Calu3 (cell line): ENCODE measurements at places on chromosomes 7 and 10. TPM values are rescaled to one million over a fixed set of nuclear protein-coding genes. Genes with fewer than 3 reads are reported as not detected.
A peak's percentile ranks its signal among the peaks of the same experiment; 100 is the strongest.

GRCh38 chr7:139455789-139456188, 27.7 kb downstream of the KLRG2 start:
- DNase-seq, result no peak

DNA sequence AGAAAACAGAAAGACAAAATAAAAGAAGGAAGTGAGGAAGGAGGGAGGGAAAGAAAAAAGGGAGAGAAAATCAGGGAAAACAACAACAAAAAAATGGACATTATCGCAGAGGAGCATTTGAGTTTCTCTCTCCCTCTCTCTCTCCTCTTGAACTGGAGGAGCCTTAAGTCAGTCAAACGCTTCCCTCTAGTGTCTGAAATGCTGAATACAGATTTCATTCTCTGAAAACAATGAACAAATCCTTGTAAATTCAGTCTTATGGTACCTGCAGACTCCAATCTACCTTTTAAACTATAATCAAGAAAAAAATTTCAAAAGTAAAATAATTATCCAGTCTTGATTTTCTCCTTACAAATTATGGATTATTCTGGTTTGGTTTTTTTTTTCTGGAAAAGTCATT, 89.2 kb upstream of the PFKP start:
- no peak for DNase-seq

DNA sequence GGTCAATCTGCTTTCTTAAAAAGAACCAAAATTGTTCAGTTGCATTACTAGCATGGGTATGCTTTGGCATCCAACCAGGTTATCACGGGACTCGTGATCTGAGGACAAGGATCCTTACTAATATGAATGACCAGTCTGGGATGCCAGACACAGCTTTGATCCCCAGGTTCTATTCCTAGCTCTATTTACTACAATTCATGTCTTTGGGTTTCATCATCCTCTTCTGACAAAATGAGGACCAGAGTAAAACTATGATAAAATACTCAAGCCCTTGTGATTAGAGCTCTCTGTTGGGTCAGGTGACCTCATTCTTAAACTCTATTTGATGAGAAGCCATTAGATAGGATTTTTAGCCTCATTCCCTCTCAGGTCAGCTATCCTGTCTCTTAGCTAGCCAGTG, 119.8 kb downstream of the SLC25A13 start:
- no peak for DNase-seq

GRCh38 chr7:73515178-73515577, 6.9 kb downstream of the BAZ1B start:
- DNase-seq, result no peak

DNA sequence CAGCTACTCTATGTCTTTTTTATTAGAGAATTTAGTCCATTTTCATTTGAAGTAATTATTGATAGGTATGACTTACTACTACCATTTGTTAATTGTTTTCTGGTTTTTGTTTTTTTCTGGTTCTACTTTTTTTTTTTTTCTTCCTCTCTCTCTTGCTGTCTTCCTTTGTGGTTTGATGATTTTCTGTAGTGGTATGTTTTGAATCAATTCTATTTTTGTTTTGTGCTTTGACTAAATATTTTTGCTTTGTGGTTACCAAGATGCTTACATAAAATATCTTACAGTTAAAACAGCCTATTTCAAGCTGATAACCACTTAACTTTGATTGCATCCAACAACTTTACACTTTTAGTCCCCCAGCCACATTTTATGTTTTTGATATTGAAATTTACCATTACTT, 3.3 kb upstream of the OR2F2 start:
- DNase-seq, result no peak

DNA sequence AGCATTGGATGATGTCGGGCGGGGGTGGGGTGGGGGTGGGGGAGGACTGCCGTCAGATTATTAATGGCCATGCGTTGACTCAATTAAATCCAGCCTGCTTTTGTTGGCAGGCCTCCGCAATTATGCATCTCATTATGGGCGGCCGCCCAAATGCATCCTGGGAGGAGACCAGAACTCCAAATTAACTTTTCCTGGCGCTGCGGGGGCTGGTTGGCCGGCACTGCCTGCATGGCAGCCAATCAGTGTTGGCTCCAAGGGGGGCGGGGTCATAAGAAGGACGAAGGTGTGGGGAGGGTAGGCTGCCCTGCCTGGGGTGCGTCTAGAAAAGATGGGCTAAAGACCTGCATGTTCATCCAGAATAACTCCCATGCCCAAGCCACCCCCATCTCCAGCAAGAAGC, 83.9 kb upstream of the PAX2 start:
- DNase-seq, result no peak

DNA sequence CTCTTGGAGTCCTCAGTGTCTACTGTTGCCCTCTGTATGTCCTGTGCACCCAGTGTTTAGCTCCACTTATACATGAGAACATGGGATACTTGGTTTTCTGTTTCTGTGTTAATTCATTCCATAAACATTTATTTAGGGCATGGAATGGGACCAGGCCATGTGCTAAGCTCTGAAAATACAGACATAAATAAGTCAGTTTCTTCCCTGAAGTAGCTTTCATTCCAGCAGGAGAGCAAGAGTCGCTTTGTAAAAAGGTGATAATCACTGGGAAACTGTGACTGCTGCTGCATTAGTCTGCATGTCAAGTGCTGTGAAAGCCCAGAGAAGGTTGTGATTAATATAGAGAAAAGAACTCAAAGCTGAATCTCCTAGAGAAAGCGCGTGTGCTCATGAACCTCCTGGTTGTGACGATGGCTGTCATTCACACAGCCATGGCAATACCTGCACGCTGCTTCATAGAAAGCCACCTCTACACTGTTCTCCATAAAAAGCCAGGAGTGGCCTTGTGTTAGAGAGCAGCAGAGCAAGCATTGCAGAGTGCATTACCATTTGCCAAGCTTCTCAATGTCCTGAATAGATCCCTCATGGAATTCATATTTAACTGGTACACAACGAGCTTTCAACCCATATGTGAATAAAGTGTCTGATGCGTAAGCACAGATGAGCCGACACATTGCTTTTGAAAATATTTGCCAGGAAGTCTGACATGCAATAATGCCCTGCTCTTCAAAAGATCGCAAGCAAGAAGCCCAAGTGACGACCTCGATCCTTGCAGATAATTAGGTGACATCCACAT, 30.6 kb upstream of the PITRM1 start:
- no peak for DNase-seq

DNA sequence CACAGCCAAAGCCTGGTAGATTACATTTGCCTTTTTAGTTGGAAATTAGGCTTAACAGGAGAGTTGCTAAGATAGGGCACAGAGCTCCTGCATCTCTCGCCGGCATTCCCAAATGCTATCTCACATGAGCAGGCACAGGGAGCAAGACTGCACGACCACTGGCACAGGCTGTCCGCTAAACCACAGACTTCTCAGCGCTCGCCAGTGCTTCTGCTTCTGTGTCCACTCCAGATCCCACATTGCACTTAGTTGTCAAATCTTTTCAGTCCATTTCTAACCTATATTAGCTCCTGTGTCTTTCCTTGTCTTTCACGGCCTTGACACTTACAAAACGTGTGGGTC, 138.9 kb downstream of the EGFR start:
- no peak for DNase-seq

GRCh38 chr7:4762121-4763055, 13.0 kb upstream of the AP5Z1 start:
- DNase-seq, result no peak

DNA sequence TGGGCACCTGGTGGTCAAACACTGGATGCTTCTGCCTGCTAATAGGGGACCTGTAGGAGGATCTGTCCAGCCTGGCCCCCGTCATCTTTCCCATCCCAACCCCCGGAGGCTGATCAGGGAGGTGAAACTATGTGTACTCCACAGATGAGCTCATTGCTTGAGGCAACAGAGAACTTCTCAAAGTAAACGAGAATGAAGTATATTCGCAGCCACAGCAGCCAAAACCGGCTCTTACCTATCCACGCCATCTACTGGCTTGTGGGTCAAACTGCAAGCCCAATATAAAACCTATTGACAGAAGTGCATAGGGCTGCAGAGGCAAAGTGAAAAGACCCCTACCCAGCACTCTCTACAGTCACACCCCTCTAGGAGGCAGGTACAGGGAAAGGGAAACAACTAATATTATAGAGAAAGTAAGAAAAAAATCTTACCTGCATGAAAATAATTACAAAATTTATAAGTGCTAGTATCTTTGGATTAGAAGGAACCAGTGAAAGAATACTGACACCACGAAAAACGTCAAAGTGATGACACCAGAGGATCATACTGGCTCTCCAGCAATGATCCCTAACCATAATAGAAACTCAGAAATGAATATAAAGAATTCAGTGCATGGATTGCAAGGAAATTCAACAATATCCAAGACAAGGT, 973.5 kb downstream of the ANKRD7 start:
- peak; percentile 41 for DNase-seq

DNA sequence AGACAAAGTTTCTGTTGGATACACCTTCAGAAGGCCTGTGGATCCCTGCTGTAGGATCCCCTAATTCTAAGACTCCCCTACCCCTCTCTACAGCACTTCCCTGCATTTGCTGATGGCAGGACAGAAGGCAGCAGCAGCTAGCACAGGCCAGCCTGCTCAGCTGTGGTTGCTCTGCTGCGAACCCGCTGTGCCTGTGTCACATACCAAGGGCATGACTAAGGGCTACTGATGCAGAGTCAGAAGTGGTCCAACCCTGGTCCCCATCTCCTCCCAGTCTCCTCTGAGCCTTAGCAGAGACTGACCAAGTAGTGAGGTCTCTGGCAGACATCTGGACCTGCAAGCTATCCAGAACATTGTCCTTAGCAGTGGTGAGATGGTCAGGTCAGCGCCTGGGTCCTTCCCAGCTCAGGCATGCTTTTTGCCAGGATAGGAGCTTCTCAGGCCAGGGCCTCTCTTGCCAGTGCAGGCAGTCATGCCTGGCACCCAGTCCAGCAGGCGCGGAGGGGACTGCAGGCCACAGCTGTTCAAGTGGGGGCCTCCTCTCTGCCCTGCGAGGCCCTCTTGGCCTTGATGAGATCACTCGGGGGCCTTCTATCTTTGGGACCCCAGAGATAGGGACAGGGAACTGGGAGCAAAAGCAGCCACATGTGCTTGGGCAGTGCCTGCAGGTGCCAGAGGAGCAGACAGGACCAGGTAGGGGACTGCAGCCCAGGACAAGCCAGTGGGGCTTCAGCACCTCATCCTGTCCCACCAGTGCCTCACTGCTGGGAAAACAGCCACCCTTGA, 146.4 kb downstream of the ZNF248 start:
- no peak for DNase-seq

- DNase-seq, result no peak
Observed at GRCh38 chr10:90743291-90743690, 114.5 kb downstream of the HTR7 start.

GRCh38 chr7:150569245-150569955, 2.2 kb downstream of the GIMAP4 start:
- DNase-seq, result no peak

DNA sequence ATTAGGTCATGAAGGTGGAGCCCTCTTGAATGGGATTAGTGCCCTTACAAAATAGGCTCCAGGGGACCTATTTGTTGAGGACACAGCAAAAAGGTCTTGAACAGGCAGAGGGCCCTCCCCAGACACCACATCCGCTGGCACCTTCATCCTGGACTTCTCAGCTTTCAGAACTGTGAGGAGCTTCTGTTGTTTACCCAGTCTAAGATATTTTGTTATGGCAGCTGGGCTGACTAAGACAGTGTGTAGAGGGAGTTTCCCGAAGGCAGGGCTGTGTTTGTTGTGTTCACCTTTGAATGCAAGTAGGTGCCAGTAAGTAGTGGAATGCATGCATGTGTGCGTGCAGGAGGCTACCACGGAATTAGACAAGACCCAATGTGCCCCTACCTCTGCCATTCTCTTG, 106.7 kb downstream of the PTPRE start:
- DNase-seq, result no peak

- no peak for DNase-seq
Observed at GRCh38 chr7:120991581-120991980, 3.1 kb downstream of the CPED1 start.

DNA sequence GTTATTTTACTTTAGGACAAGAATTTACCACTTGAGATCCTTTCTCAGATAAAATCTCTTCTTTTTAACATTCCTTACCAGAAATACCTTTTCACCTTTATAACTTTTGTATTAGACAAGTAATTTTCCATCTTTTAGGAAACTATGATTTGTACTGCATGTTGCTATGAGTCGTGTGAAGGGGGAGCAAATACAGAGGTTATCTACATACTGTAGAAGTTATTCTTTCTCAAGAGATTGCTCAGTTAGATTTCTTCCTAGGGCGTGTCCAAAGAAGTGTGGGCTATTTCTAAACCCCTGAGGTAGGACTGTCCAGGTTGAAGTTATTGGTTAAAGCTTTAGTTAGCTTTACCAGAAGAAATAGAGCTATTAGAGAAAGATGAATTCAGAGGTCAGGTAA, 30.2 kb upstream of the ARHGAP12 start:
- DNase-seq, result no peak

DNA sequence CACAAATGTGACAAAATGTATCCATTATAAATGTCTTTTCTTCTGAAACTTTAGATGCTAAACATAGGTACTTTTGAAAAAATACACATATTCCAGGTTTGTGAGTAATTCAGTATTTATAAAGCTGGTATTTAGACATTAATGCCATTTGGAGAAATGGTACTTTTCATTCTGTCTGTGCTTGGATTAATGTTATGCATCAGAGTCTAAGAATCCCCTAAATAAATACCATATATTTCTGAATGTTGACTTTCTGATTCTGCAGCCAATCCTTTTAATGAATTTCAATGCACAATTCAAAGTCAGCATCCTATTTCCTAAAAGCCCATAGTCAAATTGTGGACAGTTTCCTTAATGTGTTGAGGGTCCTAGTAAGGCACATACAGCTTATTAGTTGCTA, 145.0 kb downstream of the DKK1 start:
- no peak for DNase-seq

DNA sequence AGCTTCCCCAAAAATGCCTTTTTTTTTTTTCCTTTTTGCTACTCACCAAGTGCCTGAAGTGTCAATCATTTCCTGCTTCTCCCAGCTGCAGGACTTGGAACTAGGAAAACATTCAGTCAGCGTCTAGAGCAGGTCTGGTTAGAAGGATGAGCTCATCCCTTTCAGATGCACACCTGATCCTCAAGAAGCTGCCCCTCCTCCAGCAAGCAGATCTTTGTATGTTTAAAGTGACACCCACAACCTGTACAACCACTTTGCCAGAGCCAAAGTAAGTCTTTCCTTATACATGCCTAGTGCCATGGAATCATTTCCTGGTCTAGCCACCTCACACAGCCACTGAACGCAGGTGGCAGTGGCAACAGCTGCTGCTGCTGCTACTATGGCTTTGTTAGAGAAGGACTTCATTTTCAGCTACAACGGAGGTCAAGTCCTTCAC, 10.4 kb upstream of the USP54 start:
- peak; percentile 86 for DNase-seq

The CPED1 gene
- 0.24 and 0.76 TPM in 2 replicates for total RNA-seq

The LAMB1 gene
- 181 and 240 TPM in 2 replicates for total RNA-seq

The TLL2 gene
- 0.44 and 0.66 TPM in 2 replicates for total RNA-seq

The LIPJ gene
- total RNA-seq, result not detected in 2 replicates

The TMEM176B gene
- total RNA-seq, result 3.1 and 7.3 TPM in 2 replicates

The SPDYE2 gene
- total RNA-seq, result not detected in 2 replicates

The ZNF804B gene
- not detected in 2 replicates for total RNA-seq

The UNCX gene
- not detected in 2 replicates for total RNA-seq

The PODXL gene
- 15.5 and 24.7 TPM in 2 replicates for total RNA-seq

The CCDC7 gene
- 7.4 and 8.4 TPM in 2 replicates for total RNA-seq

The HMX2 gene
- not detected in 2 replicates for total RNA-seq

The VGF gene
- 0.14 and 0.81 TPM in 2 replicates for total RNA-seq

The RSU1 gene
- total RNA-seq, result 49.0 and 56.8 TPM in 2 replicates
